ENCODE measurements at places on chromosomes 6 and 20.

DNA sequence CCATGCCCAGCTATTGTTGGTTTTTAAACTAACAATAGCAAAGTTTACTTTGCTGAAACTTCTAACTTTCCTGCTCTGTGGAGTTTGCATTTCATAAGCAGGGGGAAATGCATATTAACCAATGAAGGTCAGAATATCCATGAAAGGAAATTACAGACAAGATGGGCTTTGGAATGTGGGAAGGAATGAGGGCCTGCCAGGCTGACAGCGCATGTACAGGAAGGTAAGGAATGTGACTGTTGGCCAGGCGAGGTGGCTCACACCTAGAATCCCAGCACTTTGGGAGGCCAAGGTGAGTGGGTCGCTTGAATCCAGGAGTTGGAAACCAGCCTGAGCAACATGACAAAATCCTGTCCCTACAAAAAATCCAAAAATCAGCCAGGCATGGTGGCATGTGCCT, 49.6 kb downstream of the CDK5RAP1 start:
- no peak for DNase-seq

GRCh38 chr20:14820771-14821170, 483.4 kb upstream of the FLRT3 start:
- DNase-seq: no peak

GRCh38 chr6:41678511-41679084, 40.3 kb downstream of the MDFI start:
- DNase-seq: no peak

DNA sequence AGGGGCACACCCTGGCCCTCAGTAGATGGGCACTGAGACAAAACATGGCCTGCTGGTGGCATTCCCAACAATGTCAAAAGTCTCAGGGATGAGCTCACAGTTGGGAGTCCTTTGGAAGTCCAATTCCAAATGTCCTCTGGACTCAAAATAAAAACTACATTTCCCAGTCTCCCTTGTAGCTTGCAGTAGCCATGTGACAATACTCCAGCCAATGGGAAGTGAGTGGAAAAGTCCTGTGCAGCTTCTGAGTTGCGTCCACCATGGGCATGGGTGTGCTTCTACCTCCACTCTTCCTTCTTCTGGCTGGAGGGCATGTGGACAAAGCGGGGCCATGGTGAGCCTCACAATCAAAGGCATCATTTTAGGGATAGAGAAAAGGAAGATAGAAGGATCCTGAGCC, 5.8 kb upstream of the ADAM33 start:
- DNase-seq: no peak

- no peak for DNase-seq
Measured at GRCh38 chr6:45072016-45072415, 256.1 kb upstream of the RUNX2 start.

DNA sequence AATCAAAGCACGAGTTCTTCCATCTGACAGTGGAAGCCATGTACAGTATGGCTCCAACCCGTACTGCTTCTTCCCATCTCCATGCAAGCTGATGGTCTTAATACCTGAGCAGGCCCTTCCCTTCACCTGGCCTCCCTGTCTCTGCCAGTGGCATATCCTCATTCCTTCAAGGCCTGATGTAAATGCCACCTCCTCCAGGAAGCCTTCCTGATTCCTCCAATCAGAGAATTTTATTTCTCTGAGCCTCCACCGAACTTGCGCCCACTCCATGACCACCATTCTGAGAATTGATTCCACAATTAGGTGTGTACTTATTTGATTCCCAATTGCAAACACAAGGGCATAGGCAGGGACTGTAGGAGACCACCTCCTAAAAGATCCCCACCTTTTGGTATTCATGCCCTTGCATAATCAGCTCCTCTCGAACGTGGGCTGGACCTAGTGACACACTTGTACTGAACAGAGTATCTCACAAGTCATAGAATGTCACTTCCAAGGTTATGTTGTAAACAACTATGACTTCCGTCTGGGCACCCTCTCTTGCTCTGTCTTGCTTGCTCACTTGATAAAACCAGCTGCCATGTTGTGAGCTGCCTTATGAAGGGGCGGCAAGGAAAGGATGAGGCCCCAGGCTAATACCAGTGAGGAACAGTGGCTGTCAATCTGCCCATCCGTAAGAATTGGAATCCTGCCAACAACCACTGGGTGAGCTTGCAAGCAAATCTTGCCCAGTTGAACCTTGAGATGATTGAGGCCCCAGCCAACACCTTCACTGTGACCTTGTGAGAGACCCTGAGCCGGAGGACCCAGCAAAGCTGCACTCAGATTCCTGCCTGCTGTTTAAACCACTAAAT, 38.8 kb downstream of the CPNE5 start:
- DNase-seq: no peak

DNA sequence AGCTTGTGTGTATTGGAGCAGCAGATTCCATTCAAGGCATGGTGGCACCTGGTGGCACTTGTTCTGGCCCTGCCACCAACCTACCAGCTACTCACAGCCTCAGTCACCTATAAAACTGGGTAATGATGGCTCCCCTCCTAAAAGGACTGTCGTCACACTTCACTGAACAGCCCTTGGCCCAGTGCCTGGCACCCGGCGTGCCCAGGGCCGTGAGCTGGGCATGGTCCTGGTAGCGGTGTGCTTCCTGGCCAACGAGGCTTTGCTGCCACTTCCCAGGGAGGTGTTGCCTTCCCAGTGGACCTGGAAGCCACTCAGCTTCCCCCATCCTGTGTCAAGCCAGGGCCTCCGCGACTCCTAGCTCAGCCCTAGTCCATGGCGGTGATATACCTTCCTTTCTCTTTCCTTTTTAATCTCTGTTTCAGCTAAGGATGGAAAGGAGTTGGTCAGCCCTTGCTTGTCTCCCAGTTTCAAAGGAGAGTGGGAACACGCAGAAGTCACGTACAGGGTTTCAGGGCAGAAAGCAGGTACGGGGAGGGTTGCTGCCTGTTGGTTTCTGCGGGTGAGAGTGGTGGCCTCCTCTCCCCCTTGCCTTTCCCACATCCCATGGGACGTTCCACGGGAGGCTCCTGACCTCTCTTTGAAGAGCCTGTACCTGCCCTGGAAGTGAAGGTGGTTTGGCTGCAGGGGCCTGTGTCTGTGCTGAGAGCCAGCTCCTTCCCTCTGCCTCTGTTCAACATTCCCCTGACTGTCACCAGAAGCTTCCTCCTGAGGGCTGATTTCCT, 25.5 kb downstream of the ENTPD6 start:
- no peak for DNase-seq

DNA sequence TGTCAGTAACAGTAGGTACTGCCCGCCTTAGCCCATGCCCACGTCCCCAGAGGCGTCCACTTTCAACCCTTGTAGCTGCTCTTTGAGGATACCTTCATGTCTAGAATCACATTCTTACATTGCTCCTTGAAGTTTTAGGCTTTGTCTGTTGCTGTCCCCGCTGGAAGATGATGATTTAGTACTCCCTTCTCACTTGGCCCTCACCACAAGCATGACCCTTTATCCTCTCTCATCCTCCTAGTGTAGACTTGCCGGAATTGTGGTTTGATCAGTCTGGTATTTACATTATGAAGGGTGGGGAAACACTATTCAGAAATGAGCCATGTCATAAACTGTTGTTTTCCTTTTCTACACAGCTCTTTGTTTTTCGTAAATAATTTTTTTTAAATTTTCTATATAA, 87.4 kb downstream of the ARID1B start:
- no peak for DNase-seq

- DNase-seq: no peak
Measured at GRCh38 chr6:109795994-109796555, 105.0 kb downstream of the FIG4 start.

- no peak for DNase-seq
Measured at GRCh38 chr6:50939931-50940330, 121.3 kb downstream of the TFAP2B start.
